ENCODE measurements at places on chromosomes 1 and 21.

DNA sequence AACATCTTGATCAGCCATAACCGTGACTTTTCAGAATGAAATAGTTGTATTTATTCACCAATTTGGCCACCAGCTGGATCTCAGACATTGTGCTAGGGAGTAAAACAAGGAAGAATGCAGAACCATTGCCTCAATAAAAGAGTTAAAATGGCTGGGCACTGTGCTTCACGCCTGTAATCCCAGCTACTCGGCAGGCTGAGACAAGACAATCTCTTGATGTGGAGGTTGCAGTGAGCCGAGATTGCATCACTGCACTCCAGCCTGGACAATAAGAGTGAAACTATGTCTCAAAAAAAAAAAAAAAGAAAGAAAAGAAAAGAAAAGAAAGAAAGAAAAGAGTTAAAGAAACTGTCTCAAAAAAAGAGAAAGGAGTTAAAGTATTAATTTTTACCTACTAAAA, 199.5 kb downstream of the TPR start:
- DNase-seq = no peak

DNA sequence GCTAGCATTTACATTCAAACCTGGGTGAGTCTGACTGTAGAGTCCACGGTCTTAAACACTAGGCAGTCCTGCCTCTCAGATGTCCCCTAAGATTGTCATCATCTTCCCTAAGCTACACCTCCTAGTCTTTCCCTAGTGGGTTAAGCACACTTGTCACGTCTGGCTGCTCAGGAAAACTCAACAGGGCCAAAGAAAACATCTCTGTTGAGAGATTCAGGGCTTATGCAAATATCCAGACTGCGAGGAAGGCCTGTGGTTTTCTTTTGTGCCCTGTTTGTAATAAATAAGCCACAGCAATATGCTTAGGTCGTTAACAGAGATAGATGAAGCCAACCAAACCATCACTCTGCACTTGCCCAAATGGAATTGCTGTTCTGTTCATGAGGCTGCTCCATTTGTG, 472.6 kb upstream of the DEPDC1 start:
- no peak for DNase-seq

DNA sequence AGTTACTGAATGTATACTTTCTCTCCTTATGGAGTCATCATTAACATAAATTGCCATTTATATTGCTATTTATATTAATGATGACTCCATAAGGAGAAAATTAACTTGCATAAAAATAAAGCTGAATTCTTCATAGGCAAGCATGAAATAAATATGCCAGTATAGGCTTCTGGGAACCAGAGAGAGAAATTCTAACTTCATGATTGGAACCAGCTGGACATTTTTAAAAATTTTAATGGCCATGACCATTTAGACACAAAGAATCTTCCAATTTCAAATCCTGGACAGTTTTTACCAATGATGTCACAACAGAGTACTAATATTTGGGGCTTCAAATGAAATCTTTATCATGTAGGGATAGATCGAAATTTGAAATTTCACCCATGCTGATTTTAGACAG, 268.7 kb downstream of the PTGER3 start:
- no peak for DNase-seq

DNA sequence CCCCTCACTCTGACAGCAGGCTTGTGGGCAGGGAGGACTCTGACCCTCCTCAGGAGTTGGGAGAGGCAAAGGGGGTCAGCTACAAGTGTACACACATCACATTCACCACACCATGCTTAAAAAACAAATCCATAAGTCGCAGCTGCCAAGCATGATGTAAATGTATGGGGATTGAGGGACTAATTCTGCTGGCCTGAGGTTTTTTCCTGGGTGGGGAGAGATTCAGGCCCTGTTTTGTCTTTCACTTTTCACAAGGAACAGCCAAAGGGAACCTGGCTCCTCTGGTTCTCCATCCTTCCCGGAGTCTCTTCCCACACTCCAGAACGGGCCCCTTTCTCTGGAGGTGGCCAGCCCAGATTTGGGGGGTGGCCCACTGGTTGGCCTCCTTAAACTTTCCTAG, 1.3 kb upstream of the MTARC2 start:
- no peak for DNase-seq

DNA sequence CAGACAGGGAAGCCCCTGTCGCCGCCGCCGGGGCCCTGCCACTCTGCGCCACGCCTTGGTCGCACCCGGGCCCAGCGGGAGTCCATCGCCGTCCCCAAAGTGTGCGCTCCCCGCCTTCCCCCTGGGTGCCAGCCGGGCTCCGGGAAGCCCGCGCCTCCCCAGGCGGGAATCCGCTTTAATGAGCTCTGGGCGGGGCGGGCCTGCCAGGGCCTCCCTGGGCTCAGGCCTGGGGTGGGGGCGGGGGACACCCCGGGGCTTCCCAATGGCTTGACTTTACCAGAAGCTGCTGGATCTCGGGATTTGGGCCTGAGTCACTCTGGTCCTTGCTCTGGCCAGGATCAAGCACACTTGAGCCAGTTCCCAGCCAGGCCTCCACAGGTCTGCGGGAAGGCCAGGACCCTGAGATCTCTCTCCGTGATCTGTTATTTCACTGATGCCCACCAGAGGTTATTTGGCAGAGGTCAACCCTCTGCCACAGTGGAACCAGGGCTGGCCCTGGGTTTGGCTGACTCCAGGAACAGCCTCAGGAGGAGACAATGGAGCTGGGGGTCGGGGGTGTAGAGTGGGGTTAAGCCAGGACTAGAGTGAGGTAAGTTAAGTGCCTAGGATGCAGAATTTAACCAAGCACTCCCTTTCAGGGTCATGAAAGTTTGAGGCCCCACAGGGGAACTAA, 178.4 kb upstream of the EDN2 start:
- no peak for DNase-seq

DNA sequence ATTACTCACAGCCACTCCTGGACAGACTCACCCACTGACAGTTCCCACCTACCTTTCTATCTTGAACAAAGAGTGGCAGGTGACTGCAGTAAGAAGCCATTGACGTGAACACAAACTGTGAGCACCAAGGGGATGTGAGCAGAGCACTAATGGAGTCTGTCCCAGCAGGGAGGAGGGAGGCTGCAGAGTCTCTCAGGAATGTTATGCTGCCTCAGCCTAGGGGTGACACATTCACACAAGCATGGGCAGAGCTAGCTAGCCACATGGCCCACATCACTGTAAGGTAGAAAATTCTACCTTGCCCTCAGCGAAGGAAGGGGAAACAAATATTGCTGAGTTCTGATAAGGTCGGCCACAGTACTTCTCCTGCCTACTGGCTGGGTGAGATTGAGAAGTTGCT, 56.8 kb upstream of the PTGFRN start:
- no peak for DNase-seq

DNA sequence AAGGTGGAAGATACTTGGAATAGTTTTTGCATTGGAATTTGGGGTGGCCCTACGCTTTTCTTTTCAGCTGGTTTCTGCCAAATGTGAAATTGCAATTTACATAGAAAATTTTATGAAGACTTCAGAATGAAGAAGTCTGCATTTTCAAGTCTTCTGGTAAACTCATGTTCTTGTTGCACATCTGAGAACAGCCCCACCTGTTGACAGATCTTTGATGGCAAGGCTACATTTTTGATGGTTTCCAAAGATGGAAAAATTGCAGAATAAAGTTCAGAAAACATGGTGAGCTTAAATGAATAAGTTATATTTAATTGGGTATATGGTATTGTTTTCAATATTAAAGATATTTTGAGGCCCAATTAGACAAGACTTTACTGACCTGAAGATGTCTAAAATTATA, 25.4 kb downstream of the OLFM3 start:
- no peak for DNase-seq

DNA sequence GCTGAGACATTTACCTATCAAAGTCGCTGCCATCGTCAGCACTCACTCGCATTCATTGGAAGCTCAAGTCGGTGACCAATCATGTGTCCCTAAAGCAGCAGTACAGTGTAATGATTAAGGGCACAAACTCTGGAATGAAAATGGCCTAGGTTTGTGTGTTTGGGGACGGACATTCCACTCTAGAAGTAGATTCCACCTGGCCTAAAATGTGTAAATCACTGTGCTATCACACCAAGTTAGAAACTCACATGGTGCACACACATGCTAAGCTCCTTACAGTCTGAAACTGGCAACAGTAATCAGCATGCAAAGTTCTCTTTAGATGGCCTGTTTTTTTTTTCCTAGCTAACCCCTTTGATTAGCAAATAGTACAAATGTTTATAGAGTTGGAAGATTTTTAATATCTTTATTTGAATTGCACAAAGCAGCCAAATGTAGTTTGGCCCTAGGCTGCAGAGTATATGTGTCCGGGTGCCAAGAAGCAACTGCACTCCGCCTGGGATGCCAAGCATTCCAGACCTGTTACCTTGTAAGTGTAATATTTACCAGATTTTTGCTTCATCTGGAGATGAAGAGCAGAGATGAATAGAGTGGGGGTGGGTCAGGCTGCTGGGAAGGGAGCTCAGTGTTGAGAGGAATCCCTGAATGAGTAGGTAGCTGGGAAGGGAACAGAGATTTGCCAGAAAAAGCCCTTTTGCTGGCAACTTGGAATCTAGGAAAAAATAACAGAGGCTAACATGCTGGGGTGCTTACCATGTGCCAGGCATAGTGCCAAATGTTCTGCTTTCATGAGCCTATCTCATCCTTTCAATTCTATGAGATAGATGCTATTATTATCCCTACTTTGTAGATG, 35.2 kb downstream of the TGFB2 start:
- no peak for DNase-seq

DNA sequence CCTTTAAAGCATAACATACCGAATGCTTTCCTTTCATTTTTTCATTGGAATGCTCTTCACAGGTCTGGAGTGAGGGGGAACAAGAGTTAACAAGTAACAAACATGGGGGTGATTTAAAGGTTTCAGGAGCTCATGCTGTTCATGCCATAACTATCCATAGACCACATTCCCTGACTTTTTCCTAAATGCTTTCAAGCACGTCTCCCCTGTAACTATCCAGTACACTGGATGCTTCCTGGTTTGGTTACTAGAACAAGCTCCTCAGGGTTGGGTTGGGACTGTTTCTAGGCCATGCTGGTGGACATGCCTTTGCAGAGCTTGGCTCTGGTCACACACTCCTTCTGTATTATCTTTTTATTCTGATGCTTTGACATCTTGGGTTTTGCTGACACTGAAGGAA, 38.6 kb downstream of the KCNK1 start:
- no peak for DNase-seq

All from dorsolateral prefrontal cortex (tissue), 122 donors.